Activated CD4-positive, alpha-beta T cell treated with anti-CD3 and anti-CD28 coated beads for 36 hours (primary cell): ENCODE measurements at places on chromosomes 5 and 9. TPM values are rescaled to one million over a fixed set of nuclear protein-coding genes. Genes with fewer than 3 reads are reported as not detected.

GRCh38 chr9:132199056-132199455 lies 37.2 kb downstream of the NTNG2 start:
- no peak for DNase-seq

- no peak for DNase-seq
Observed at GRCh38 chr9:111529787-111530186, 4.8 kb downstream of the ZNF483 start.

DNA sequence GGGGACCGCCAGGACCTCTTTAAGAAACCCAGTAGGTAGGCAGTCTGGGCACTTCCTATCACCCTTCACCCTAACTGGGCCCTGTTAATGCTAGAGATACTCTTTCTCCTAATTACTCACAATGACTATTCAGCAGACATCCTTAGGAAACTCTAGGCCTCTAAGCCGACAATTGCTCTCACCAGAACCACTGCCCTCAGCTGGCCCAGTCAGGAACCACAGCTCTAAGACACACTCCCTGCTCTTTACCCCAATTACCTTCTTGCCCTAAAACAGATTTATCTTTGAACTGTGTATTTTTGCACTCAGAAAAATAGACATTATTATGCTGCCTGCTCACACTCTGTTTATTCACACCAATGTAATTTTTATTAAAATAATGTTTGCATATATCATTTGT lies 432.6 kb upstream of the SLC30A5 start:
- DNase-seq: peak; percentile 47

- no peak for DNase-seq
Observed at GRCh38 chr9:81685763-81686613, 3.4 kb downstream of the TLE1 start.

GRCh38 chr5:172362755-172363154 lies 79.2 kb upstream of the UBTD2 start:
- DNase-seq: no peak

DNA sequence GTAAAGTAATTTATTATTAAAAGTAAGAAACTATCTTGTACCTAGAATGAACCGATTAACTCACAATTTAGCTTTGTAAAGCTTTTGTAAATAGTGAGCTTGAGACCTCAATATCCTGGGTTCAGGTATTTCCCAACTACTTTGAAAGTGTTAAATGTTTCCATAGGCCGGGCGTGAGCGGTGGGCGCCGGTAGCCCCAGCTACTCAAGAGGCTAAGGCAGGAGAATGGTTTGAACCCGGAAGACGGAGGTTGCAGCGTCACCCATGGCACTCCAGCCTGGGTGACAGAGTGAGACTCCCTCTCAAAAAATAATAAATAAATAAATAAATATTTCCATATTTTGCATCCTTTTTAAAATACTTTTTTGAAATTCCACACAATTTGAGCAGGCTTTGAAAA lies 1.5 kb upstream of the ANKH start:
- peak; percentile 15 for DNase-seq

- DNase-seq: peak; percentile 46
Observed at GRCh38 chr9:35757226-35757891, 3.3 kb upstream of the MSMP start.

DNA sequence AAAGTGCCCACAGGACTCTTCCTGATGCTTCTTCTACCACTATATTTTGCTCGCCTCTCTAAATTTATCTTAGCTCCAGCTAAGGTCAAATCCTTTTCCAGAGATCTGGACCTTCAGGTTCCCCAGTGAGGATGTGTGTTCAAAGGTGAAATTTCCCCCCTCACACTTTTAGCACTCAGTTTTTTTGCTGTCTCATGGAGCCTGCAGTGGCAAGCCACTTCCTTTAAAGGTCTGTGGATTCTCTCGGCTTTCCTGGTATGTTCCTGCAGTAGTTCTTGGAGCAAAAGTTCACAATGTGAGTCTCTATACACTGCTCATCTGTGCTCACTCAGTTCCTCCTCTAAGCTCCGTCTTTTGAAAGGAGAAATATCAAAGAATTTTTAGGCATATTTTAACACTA lies 181.4 kb downstream of the LURAP1L start:
- DNase-seq: no peak

DNA sequence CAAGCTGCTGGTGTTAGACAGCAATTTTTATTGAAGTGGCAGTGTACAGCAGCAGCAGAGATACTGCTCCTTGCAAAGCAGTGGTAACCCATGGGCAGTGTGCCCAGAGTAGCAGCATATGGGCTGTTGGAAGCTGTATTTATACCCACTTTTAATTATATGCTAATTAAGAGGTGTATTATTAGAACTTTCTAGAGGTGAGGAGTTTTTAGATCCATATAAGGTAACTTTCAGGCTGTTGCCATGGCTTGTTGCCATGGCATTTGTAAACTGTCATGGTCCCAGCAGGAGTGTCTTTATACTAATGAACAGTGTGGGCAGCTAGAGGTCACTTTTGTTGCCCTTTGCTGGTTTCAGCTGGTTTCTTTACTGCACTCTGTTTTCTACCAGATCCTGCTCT lies 3.7 kb upstream of the PJA2 start:
- no peak for DNase-seq

- DNase-seq: no peak
Observed at GRCh38 chr9:108270561-108270960, 585.2 kb downstream of the ACTL7B start.

Gene LRRC70
- total RNA-seq: 0.64 TPM

Gene PCDHB15
- not detected for total RNA-seq

Gene FOXD4L6
- total RNA-seq: not detected

Gene BTNL8
- total RNA-seq: 0.11 TPM

Gene DAPK1
- total RNA-seq: 5.6 TPM
